NCI-H1105 treated with DMSO at 0.1 percent for 48 hours (cell line): ENCODE measurements at places on chromosomes 2 and 18.

DNA sequence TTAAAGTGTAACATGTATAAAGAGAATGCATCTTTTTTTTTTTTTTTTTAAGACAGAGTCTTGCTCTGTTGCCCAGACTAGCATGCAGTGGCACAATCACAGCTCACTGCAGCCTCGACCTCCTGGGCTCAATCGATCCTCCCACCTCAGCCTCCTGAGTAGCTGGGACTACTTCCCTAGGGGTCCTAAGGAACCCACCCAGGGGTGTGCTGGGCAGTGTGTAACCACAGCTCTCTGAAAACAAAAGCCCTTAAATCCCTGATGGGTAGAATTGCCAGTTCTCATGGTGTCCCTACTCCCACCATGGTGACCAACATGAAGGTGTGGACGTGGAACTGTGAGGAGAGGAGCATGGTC is 105.6 kb upstream of the ST3GAL5 start:
- no peak for DNase-seq

DNA sequence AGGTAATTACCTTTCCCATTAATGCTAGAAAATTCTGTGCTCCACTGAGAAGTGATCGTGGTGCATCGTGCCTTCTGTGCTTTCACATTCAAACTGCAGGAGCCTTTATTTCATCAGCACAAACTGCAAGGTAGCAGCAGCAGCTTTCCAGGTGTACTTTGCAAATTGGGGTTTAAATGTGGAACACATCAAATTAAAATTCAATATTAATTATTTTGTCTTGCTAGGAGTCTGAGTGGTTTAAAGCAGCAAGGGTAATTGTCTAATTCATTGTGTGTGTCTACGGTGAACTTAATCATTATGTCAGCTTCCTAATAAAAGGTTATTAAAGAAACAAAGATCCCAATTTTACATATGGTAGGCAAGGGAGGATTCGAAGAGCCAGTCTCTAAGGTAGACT is 180.8 kb upstream of the ATP5MC3 start:
- no peak for DNase-seq

- DNase-seq = no peak
These were observed 150.9 kb upstream of the REV1 start for GRCh38 chr2:99640635-99641151.

DNA sequence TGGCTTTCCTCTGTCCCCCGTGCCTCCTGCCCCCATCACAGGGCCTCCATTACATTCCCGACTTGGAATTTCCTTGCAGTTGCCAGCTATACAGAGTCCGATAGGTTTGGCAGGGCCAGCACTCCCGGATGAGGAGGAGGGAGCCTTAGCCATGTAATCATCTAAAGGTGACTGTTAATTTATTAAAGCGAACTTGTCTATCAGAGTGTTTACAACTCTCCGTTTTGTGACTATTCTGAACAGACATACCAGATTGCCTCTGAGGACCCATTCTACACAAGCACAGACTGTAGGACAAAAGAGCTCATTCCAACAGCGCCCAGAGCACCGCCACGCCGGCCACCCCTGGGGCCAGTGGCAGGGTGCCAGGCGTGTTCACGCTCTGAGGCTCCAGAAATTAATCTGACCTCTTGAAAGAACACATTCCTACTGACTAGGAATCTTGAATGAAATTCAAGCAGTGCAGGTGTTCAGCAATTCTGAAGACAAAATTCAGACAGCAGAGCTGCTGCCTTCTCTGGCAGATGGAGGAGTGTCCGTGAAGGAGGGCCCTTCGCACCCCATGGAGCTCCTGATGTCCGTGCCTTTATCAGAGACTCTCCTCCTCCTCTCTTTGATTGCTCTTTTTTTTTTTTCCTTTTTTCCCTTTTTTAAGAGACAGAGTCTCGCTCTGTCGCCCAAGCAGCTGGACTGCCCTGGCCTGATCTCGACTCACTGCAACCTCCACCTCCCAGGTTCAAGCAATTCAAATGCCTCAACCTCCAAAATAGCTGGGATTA is 58.1 kb upstream of the RALBP1 start:
- peak; percentile 17 for DNase-seq

DNA sequence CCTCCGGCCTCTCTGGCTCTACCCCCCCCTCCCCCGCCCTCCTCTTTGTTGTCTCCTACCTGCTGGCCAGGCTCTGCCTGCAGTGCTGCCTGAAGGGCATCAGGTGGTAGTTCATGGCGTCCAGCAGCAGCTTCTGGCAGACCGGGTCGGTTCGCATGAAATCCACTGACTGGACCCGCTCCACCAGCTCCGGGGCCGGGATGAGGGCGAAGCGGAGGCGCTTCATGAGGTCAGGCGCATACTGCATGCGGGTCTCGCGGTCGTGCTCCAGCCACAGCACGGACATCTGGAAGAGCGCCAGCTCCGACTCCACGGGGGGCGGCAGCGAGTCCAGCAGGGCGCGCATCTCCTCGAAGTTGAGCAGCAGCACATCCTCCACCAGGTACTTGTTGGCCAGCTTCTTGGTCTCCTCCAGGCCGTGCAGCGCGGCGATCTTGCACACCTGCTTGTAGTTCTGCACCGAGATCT is 3.2 kb downstream of the KLHL14 start:
- DNase-seq = no peak

GRCh38 chr2:3493615-3494007 is 25.7 kb downstream of the ADI1 start:
- no peak for DNase-seq

DNA sequence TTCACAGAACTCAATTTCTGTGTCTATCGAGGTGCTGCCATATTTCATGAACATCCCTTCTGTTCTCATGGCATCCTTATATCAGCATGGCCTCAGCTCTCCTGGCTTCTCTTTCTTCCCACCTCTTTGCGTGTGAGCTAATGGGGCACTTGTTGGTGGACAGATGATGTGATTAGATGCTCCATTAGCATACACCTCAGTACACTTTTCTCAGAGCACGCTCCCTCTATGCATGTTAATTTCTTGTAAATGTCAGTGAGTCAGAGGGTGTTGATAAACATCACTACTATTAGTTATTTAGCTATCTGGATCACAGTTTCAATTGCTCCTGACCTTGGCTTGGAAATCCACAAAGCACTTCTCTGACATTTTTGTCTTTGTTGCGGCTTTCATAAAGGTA is 159.4 kb downstream of the CD8B2 start:
- DNase-seq = no peak

DNA sequence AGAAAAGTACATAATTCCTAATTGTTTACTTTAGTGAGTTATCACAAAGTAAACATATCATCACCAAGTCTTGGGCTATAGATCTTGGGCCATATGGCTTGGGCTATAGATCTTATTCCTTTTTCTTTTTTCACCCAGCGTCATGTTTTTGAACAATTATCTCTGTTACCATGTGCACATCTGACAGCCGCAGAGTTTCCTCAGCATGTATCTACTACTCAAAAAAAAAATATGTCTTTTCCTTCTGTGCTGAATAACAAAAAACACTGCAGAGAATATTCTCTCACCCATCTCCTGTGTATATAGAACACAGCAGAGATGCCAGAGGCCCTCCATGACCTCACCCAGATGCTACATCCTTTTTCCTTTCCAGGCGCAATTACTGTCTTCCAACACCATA is 76.2 kb upstream of the MYO3B start:
- DNase-seq = no peak

DNA sequence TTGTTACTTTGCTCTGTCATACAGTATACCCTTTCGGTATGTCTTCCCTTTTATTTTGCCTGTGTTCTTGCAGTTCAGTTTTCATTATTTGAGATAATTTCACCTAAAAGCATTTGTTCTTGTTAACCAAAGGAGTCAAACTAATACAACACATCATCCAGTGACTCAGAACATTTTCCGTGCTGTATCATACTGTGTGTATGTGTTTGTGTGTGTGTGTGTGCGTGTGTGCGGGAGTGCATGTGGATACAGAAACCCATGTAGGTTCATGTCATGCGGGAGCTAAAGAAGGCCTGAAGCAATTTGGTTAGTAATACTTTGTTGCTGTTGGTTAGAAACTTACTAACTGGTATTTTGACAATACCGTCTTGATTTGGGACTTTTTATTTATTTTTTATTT is 60.0 kb downstream of the CEP192 start:
- no peak for DNase-seq

- no peak for DNase-seq
These were observed 42.5 kb downstream of the ZEB2 start for GRCh38 chr2:144477281-144477956.

GRCh38 chr2:195961873-195962272 is 106.8 kb downstream of the DNAH7 start:
- no peak for DNase-seq

- no peak for DNase-seq
These were observed 1.7 kb downstream of the PRELID3A start for GRCh38 chr18:12409469-12409868.

DNA sequence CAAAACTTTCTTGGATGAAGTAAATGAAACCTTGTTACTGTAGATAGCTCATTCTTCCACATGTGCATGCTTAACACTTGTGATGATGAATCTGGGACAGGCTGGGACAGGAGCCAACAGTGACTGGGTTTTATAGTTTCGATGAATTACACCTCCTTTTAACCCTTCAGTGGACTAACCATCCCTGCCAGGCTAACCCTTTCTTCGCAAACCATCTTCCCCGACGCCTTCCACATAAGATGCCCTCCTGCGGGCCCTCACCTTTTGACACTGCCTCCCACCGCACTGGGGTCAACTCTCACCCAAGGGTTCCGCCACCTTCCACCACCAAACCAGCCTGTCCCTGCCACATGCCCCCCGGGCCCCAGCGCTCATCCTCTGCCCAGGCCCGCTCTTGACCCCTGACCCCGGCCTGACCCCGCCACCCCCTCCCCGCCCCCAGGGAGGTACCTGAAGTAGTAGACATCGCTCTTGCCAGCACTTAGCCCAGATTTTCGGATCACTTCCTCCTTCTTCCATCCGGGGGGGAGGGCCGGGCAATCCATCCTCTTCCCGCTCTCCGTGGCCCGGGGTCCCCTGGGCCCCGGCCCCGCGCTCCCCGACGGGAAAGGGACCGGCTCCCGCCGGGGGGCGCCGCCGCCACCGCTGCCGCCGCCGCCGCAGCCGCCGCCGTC is 764 bp downstream of the MBD2 start:
- DNase-seq = peak; percentile 68

DNA sequence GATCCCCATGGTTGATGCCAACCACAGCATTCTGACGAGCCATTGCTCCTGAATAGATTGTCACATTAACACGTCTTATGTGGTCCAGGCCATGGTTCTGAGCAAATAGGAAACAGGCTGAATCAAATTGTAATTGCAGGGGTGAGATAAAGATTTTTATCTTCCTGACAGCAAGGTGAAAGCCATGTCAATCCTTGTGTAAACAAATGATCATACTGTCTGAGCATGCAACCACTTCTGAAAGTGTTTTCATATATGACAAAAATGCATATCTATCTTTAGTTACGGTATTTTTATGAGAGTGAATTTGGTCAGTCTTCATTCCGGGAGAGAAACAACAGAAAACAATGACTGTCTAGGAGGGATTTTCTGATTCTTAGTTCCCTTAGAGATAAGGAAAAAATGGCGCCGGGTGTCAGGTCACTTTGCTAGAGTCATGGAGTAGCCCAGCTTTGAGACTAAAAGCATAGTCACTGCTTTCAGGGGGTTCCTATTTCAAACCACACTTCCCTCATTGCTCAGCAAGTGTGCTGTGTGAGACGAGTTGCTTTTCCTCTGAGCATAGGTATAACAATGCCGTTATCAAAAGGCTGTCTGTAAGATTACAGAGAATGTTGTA is 958.9 kb downstream of the DCDC2C start:
- no peak for DNase-seq

- DNase-seq = no peak
These were observed 7.5 kb upstream of the SCLY start for GRCh38 chr2:238053191-238053776.

DNA sequence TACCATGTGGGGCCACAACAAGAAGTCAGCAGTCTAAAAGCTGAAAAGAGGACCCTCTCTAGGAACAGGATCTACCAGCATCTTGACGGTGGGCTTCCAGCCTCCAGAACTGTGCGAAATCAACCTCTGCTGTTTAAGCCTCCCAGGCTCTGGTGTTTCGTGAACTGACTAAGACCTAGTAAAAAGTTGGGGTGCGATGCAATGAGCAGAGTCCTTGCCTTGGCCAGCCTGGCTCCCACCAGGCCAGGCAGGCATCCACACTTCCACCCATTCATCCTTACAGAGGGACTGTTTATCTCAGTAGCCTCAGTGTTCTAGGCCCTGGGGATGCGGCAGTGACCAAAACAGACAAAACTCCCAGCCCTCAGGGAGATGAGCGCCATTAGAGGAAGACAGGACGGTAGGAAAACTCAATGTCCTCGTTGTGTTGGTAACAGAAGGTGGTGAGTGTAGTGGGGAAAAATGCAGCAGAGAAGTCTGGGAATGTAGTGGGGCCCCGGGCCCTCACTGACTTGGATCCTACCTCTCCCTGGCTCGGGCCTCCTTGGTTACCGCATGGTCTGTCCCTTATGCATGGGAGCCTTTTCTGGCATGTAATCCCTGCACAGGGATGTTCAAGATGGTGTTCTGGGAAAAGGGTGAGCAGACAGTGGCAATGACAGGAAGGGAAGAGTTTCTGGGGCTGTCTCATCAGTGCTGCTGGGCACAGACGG is 271.8 kb upstream of the HS6ST1 start:
- no peak for DNase-seq

DNA sequence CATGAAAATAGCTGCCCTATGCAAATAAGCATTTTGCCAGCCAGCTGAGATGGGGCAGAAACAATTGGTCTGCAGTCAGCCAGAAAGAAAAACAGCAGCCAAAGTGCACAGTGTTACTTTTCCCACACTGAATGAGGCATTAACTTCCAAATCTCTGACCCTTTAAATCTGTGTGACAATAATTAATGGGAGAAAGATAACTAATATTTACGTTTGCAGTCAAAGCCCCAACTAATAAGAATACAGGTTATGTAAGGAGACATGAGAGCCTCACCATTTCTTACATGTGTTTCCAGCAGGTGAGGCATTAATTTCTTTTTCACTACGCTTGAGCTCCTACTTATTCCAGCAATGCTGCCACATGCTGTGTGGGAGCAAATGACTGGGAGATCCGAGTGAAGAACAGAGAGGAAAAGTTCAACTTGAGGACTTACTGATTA is 339.0 kb downstream of the SATB2 start:
- DNase-seq = no peak

DNA sequence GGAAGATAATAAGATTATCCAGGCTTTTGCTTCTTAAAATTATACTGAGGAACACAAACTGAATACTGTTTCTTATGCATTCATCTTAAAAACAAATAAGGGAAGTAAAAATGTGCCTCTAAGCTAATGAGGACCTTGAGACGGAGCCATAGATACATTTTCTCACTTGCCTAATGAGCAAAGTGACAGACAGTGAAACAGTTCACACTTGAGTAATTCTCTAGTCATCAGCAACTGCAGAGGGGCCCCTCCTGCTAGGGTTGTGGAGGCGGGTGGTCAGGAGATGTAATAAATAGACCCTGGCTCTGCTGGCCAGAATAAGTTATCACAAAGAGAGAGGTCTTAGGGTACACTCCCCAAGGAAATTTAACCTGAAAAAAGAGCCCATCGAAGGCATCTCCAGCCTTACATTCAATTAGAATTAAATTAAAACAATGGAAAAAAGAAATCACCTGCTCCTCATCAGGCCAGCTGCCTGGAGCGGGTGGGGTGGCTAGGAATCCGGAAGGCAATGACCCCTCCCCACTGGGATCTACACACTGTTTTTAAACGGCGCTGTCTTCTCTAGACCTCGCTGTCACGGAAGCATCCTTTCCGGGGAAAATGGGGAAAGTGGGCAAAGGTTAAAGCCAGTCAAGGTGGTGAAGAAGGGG is 32.6 kb upstream of the INSIG2 start:
- no peak for DNase-seq
